Stimulated activated CD4-positive, alpha-beta T cell treated with anti-CD3 and anti-CD28 coated beads, Interleukin-12 subunit alpha, Interleukin-12 subunit beta, amount 100 ng/mL, for 24 hours (primary cell): ENCODE measurements at places on chromosomes 6 and 20.
A peak's percentile ranks its signal among the peaks of the same experiment; 100 is the strongest.

DNA sequence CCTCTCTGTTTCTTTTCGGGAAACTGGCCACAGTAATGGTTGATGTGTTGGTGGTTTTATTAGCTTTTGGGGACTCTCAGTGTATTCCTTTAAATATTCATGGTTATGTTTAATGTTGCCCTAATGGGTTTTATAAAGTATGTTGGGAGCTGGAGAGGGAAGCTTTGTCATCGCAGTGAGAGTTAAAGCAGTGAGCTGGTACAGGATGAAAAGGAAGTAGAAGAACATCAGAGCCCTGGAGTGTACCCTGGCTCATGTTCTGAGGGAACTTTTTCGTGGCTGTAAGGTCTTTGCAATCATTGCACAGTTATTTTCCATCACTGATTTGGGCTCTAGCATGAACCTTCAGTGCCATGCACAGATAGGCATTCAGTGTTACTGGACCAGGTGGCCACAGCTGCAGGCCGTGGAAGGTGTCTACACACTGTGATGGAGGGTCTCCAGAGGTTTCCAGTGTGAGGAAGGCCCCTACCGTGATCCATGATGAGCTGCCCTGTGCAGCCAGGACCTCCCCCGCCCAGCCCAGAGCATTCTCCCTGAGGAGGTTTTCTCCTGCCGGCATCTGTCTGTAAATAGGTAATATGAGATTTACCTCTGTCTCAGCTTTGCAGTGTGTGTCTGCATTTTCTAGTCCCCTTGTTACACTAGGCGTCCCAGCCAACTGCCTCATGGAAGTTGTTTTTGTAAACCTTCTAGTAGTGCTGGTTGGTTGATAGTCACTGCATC, 22.4 kb upstream of the TMEM217 start:
- DNase-seq: no peak

- no peak for DNase-seq
Observed at GRCh38 chr6:99014061-99014460, 66.3 kb upstream of the FBXL4 start.

DNA sequence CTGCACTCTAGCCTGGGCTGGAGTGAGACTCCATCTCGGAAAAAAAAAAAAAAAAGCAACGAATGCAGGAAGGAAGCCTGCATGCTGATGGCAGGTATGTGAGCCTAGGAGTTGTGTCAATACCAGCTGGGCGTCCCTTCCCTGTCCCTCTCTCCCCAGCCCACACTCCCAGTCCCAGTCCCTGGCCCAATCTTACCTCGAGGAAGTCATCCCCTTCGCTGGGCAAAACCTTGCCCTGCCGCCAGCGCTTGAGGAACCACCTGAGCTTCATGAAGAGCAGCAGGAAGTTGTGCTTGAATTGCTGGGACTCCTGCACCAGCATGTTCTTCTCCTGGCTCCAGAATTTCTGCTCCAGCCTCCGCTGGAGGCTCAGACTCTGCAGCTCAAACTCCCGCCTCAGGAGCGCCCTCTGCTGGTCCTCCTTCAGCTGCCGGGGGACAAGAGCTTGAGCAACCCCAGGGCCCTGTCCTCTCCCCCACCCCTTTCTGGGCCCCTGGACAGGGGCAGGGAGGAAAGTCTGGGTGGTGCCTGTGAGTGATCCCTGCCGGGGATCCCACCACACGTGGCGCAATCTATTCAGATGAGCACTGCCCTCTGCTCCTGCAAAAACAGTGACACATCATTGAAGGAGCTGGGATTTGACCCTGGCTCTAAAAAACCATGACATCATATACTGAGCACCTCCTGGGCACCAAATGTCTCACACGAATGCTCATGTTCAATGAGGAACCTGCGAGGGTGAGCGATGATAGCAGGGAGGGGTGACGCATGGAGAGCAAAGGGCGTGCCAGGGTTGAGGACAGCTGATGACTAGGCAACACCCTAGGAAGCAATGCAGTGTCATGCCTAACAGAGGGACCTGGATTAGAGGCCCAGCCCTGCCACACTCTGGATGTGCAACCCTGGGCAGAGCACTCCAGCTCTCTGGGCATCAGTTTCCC, 35.0 kb upstream of the DSN1 start:
- peak; percentile 51 for DNase-seq

DNA sequence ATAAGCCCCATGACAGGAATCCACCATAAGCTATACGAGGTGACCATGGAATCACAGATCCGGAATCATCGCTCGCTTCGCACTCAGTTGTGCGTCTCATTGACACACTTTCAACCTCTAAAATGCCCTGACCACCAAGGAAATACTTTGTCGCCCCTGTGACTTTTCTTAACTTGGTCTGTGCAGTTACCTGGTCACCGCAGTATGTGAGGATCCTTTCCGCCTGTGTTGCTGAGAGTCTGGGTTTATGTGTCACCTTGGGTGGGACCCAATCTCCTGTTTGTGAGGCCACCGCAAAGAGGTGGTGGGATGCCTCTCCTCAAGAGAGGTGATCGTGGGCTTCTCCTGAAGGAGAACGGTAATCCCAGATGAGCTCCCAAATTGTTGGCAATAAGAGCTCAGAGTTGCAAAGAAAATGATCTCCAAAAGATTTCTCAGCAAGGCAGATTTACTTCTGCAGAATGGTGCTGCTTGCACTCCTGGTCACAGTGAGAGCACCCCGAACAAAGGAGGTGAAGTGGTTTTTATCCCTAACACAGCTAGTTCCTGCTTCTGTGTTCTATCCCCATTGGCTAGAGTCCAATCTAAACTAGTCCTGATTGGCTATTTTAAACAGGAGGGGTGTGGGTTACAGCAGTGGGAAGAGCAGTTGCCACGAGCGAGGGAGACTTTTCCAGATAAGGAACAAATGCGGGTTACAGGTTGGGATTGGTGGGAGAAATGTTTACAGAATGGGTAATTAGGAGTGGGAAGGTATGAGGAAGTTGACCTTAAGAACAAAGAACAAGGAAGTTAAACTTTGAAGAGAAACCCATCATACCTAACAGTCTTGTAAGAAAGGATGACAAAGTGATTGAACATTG, 9.1 kb upstream of the ZNFX1 start:
- no peak for DNase-seq

DNA sequence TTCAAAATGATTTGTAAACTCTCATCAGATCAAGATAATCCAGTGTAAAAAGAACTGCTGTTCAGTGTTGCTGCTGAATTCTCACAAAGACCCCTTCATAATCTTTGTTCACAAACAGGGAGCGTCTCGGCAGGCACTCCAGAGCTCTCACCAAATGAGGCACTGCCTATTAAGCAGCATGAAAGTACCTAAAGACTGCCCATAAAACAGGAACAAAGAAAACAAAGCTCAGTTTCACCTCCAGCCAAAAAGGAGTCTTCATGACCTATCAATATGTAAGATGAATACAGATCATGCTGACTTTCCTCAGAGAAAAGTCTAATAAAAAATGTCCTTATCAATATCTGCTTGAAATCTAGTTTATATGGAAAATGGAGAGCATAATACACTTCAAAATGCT, 41.8 kb downstream of the GPR63 start:
- no peak for DNase-seq

DNA sequence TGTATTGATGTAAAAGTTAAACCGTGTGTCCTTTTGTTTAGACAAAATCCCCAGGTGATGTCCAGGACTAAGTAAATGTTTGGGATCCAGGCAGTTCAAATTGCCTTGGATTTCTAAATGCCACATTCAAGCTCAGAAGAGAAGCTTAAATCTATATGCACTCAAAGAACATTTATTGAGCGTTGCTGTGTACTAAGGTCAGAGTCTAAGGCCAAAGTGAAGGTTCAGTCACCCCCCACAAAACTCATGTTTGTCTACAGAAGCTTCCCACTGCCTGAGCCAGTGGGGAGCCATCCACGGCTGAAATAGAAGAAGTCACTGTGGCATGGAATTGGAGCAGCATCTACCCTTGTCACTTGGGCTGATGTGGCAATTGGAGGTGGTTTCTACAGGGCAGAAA, 70.7 kb upstream of the INSM1 start:
- DNase-seq: no peak

DNA sequence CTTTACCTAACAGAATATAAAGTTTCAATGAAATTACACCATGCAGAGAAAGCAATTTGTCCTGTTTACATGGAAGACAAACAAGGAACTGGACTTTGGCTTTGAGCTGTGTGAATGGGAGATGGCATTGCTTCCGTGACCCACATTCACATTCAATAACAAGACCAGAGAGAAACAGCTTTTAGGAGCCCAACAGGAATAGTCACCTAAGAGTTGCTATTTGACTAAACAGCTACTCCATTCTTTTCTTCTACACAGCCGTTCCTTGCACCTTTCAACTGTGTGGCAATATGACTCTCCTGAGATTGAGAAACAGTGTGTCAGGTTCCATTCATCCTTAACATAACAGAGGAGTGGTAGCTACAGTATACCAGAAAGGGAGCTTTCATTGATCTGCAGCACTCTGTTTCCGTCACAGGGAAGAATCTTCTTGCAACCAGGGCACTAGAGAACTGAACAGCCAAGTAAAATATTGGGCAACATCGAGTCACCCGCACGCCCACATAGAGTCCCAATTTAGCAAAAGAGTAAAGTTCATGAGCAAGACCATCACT, 355.1 kb downstream of the HAO1 start:
- DNase-seq: no peak

DNA sequence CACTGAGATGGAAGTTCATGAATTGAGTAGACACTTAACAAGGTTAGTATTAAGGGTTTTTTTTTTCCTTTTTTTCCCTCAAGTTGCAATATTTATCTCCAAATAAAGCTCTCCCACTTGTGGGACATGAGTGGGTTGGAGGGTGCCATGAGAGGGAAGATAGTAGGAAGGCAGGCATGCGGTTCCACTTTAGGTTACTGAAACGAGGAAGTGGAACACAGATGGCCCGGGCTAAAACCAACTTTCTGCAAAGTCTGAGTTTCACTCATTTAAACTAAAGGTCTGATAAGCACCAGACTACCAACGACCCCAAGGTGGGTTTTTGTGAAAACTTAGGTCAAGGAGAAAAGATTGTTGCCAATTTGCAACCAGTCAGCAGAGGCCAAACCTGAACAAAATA, 42.2 kb downstream of the TBC1D7 start:
- no peak for DNase-seq

DNA sequence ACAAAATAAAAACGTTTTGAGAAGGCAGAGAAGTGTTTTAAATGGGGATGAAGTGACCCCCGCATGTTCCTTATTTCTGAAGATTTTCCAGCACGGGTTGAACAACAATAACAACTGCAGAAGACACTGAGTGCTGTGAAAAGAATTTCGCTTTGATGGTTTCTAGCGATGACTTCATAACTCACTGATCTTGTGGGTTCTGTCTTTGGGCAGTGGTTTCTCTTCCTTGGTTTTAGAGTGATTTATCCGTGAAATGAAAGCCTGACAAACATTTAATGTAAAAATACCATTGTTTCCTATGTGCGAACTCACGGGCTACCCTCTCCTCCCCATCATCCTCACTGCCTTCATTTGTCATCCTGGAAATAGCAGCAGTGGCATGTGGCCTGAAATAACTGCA, 793.9 kb downstream of the QKI start:
- DNase-seq: no peak

- no peak for DNase-seq
Observed at GRCh38 chr6:74720923-74721322, 484.9 kb downstream of the COL12A1 start.

GRCh38 chr6:168589275-168589674, 148.3 kb downstream of the SMOC2 start:
- no peak for DNase-seq

DNA sequence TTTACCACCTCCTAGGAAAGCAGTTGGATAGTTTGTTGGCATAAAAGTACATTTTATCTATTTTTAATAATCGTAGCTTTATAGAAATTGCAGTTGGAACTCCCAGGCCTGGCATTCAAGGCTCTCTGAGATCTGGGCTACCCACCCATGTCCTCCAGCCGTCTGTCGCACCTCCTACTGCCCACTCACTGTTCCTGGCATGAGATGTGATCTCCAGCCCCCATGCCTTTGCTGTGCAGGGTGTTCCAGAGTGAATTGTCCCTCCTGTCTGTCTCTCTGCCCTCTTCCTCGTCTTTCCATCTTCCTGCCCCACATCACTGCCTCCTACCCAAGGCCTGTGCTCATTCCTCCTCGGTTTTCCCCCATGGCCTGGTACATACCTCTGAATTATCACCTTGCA, 50.7 kb downstream of the PTPN1 start:
- DNase-seq: no peak

- DNase-seq: no peak
Observed at GRCh38 chr20:46118481-46119020, 437 bp downstream of the CD40 start.

DNA sequence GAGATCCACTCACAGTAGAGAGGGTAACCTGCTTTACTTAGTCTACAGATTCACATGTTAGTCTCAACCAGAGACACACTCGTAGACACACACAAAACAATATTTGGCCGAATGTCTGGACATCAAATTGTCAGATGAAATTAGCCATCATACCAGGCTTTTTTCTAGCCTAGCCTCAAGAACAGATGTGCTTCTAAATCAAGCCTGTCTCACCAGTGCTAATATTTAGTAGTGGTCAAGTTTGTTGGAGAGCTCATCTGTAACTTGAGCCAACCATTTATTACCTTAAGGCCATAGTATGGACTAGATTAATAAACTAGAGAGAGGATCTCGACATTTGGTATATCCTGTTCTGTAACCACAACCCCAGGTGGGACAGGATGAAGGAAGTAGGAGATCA, 1118.8 kb upstream of the MAP3K7 start:
- no peak for DNase-seq

GRCh38 chr6:163554032-163554431, 139.5 kb downstream of the QKI start:
- no peak for DNase-seq

DNA sequence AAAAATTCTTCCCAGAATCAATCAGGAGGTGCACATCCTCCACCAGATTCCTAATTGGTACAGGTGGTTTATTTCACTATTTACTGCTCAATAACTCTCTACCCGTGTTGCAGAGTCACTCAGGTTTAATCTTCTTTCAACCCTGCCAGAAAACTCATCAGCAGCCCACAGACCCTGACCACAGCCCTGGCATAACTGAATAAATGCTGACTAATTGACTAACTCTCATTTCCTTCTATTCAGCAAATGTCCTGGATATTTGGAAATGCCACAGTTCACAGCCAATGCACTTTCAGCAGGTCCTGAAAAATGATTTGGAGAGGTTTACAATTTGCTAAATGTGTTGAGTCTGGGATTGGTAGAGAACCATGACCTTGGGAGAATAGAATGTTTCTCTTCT, 62.3 kb downstream of the TRMT6 start:
- DNase-seq: no peak

DNA sequence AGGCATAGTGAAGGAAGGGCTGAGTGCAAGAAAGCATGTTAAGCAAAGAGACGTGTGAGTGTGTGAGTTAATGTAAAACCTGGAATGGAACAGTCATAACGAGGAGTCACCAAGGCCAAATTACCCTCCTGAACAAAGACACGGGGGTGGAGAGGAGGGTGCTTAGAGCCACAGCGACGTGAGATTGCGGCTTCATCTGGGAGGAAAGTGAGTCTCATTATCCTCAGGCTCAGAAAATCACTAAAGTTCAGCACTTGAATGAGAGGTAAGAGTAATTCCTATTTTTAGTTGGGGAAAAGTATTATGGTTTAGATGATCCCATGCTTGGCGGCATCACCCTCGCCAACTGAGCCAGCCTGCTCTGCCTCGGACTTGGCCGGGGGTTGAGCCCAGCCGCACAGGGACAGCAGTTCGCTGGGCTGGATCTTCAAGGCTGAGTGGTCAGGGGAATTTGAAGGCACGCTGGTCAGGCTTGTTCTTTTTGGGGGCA, 136.6 kb downstream of the DTNBP1 start:
- no peak for DNase-seq

GRCh38 chr6:5695260-5696245, 311.2 kb downstream of the NRN1 start:
- DNase-seq: no peak

GRCh38 chr6:31091680-31092079, 20.7 kb downstream of the C6orf15 start:
- DNase-seq: no peak

GRCh38 chr6:101391772-101392585, 1.5 kb upstream of the GRIK2 start:
- no peak for DNase-seq
